ENCODE measurements at places on chromosomes 3 and 15.

GRCh38 chr15:89058376-89058775 lies 29.9 kb upstream of the ABHD2 start:
- DNase-seq, result no peak

DNA sequence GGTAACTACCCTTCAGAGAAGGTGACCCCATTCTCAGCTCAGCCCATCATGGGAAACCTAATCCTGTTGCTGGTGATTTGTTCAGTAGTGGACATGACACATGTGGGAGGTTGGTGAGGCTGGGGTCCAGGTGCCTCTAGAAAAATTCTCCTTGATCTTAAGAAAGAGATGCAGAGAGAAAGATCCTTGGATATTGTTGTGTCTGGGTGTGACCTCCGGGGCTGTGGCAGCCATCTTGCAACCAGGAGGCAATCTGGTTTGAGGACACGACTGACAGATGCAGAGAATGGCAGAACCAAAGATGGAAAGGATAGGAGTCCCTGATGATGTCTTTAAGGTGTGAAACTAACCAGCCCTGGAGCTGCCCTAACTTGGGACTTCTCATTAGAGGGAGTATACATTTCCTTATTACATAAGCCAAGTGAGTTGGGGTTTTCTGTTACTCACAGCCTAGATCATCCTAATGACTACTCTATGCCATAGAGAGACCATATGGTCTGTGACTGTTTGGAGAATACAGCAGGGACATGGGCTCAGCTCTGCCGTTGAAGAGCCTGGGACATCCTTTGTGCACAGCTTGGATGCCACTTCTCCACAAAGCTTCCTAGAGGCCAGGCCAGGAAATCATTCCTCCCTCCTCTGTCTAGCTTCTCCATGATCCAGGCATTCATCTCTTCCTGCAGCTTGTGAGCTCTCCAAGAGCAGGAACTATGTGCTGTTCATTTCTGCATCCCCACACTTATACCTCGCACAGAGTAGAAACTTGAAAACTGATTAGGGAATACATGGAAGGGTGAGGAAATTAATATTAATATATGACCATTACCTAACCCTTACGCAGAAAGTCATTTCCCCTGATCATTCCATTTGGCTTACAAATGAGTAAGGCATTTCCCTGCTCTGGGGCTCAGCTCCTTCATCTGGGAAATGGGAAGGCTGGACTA lies 45.9 kb downstream of the HRH1 start:
- no peak for DNase-seq

GRCh38 chr15:89141885-89142284 lies 53.6 kb downstream of the ABHD2 start:
- peak; percentile 17 for DNase-seq

DNA sequence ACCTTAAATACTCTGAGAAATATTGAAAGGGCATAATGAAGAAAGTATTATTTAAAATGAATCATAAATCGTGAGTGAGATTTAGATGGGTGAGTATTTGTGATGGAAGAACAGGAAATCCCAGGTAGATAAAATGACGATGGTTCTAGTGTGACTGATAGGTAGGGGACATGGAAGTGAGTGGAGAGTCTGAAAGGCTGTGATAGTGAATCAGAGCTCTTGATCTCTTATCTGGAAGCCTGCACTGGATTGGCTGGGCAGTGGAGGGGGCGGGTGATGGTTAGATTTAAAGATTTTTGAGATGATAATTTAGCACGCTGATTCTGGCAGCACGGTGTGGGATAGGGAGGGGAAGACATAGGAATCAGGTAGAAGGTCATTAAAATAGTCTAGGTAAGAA lies 20.1 kb downstream of the HGD start:
- no peak for DNase-seq

GRCh38 chr15:63483521-63484371 lies 20.6 kb upstream of the USP3 start:
- no peak for DNase-seq

- peak; percentile 61 for DNase-seq
These were observed 108.8 kb upstream of the UMPS start for GRCh38 chr3:124621498-124621897.

GRCh38 chr3:150885535-150885934 lies 19.7 kb downstream of the MINDY4B start:
- DNase-seq, result no peak

- DNase-seq, result no peak
These were observed 529.6 kb downstream of the SHQ1 start for GRCh38 chr3:72318504-72319193.

DNA sequence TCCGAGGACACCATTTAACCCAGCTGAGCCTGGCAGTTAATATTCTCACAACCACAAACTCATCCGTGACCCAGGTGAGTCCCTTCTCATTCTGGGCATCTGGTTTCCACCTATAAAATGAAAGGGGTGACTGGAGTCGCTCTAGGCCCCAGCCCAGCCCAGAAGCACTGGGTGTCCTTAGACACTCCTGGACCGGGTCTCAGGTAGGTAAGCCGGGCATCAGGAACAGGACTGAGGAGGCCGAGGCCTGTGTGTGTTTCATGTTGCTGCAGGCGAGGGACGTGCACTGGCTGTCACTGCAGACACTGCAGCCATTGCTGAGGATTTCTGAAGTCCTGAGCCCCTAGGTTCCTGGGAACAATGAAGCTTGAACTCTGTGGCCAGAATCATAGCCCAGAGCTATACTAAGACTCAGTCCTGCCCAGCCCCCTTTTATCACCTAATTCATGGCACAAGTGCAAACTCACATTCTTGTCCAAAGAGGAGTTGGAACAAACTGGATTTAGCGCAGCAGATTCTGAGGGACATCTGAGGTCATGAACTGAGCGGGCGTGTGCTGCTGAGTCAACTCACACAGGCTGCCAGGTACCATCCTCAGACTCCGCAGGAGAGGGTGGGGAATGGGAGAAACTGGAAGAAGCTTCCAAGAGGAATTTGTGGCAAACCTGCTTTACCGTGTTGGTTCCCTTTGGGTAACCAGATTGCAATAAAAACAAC lies 184.9 kb downstream of the FAM43A start:
- DNase-seq, result no peak

- no peak for DNase-seq
These were observed 1.4 kb upstream of the RPSA start for GRCh38 chr3:39404943-39405686.

DNA sequence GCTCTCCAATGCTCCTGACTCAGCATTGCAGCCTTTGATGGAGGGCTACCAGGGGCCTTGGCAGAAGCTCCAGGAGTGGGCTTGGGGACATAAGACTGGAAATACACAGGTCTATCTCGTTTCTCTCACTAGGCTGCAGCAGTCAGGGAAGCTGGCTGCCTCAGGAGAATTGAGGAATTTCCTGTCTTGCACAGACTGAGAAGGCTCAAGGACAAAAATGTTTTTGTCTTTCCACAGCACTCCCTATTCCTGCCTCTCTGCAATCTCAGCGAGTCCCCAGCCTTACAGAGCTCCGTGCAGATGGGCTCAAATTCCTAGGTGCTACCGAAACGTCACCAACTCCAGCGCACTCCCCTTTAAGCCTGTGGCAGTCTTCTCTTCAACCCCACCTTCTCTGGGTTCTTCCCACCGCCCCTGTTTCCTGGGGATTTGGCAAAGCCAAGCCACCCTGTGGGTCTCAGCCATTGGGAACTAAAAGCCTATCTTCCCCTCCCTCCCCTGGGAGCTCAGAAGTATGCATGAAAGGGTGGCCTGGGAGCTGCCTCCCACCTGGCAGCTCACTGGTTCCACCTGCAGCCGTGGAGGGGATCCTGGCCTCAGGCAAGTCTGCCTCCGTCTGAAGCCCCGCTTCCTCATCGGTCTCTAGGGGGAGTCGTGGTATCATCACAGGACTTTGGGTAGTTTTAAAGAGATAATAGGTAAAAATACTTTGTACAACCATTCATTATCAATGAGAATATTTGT lies 322.6 kb upstream of the FRG2C start:
- DNase-seq, result no peak

DNA sequence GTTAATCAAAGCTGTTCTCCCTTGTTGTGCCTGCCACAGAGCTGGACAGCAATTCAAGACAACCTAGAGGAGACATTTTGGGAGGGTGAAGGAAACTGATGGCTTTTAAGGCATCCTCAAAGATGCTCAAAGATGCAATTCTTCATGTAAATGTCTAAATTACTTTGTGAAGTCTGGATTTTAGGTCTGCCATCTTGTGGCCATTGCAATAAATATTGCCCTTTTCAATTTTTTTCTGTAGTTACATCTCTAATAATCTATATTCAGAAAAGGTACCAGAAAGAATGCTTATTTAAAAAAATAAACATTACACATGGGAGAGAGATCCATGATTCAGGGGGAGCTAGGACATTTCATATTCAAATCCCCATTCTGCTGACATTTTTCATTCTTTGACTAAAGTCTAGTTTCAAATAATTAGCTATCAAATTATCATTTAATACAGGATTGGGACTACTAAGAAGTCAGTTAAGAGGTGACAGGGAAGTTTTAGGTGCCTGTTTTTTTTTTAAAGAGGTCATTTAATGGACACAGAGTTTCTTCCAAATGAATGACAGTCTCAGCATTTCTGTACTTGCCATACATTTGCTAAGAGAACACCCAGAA lies 259.8 kb upstream of the WNT5A start:
- no peak for DNase-seq

DNA sequence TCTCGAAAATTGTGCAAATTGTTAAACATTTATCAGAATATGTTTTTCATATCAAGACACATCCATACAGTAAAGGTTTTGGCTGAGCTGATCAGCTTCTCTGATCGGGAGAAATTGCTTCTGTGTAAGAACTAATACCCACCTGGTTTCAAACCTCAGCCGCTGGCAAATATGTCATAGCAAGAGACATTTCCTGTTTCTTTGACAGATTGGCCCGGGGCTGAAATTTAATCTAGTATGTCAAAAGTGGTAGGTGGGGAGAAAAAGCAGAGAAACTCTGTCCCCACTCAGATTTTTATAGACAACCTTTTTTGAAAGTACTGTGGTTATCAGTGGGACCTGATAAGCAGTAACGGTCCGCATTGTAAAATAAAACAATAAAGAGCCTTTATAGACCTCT lies 88.8 kb upstream of the SLC24A5 start:
- DNase-seq, result no peak

- peak; percentile 97 for DNase-seq
These were observed at the start of gene CLPX for GRCh38 chr15:65184868-65185717. CLPX (minus strand) TSS chr15:65185342; CDS start chr15:65185153, 189 bp downstream.

Measured in erythroblast (primary cell).